ENCODE measurements at places on chromosomes 7 and 10.

- no peak for DNase-seq
Measured at GRCh38 chr7:50721160-50721559, 61.5 kb downstream of the GRB10 start.

DNA sequence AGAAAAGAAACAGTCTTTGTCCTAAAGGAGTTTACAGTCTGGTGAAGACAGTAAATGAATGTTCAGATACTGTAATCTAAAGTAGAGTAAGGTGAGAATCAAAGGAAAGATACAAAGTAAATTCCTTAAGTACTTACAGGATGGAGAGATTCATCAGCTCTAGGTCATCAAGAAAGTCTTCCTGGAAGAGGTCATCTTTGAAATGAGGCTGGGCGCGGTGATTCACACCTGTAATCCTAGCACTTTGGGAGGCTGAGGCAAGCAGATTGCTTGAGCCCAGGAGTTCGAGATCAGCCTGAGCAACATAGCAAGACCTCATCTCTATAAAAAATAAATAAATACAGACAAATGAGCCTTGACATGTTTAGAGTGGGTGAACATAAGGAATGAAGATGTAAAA, 18.3 kb downstream of the FHIP2A start:
- DNase-seq, result no peak

- DNase-seq, result no peak
Measured at GRCh38 chr10:17793823-17794644, 15.1 kb upstream of the MRC1 start.

DNA sequence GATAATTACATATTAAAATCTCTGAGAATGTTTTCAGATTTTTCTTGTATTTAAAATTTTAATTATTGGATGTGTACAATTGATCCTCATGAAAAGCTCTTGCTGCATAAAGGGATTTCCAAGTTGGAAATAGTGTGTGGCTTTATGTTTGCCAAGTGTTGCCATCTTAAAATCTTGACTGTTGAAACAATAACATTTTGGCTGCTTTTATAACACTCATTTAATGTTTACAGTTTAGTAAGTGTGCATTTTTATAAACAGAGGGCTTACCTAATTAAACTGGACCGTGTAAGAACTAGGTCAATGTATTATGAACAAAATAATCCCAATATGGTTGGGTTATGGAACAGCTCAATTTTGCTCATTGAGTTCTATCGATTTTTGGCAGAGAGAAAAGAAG, 23.9 kb downstream of the SEMA3A start:
- no peak for DNase-seq

- DNase-seq, result no peak
Measured at GRCh38 chr7:46566097-46566774, 645.2 kb upstream of the IGFBP3 start.

GRCh38 chr10:64846700-64847099, 1325.5 kb downstream of the REEP3 start:
- DNase-seq, result no peak

GRCh38 chr10:6494936-6495592, 85.0 kb downstream of the PRKCQ start:
- no peak for DNase-seq

- DNase-seq, result peak; percentile 23
Measured at GRCh38 chr10:49831352-49832035, 69.4 kb upstream of the OGDHL start.

All from choroid plexus epithelial cell (primary cell).